ENCODE measurements at places on chromosomes 16 and 17.

- H3K4me3 ChIP-seq: no peak overlapping the region
- H3K27ac ChIP-seq: no peak overlapping the region
Measured at GRCh38 chr17:43952351-43952723, 1.4 kb downstream of the PYY start.

- H3K27me3 ChIP-seq: no peaks in the 10 kb centered on the region
- no peaks in the 10 kb centered on the region for H3K4me1 ChIP-seq
- peaks cover 26% of the 10 kb centered on the region for H3K36me3 ChIP-seq
- no peak for DNase-seq
Measured at GRCh38 chr17:1533661-1534325, 17.4 kb upstream of the INPP5K start.

- H3K36me3 ChIP-seq: peaks cover 28% of the 10 kb centered on the region
- no peaks in the 10 kb centered on the region for H3K27me3 ChIP-seq
- DNase-seq: no peak
- no peak overlapping the region for H3K27ac ChIP-seq
- H3K4me1 ChIP-seq: peaks cover 13% of the 10 kb centered on the region
Measured at GRCh38 chr17:67187927-67188326, 57.1 kb downstream of the HELZ start.

DNA sequence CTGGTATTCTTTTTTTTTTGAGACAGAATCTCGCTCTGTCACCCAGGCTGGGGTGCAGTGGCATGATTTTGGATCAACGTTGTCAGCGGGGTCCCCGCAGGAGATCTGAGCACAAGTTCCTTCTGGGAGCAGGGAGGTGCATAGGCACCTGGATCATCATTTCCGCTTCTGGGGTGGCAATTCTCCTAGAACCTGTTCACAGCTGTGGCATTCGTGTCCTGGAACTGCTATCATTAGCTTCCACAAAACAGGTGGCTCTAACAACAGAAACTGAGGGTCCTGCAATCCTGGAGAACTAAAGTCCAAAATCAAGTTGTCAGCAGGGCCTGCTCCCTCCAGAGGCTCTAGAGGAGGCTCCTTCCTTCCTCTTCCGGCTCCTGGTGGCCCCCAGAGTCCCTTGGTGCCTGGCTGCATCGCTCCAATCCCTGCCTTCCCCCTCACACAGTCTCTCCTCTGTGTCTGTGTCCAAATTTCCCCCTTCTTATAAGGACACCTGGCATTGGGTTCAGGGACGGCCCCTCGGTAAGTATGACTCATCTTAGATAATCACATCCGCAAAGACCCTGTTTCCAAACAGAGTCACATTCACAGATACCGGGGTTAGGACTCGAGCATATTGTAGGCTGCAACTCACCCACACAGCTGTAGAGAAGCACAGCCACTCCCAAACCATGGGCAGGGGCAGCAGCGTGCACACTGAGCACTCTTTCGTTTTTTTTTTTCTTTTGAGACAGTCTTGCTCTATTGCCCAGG lies 43.5 kb upstream of the KLHDC4 start:
- no peak for DNase-seq
- peaks cover 52% of the 10 kb centered on the region for H3K4me1 ChIP-seq
- H3K36me3 ChIP-seq: peaks cover 1% of the 10 kb centered on the region
- H3K27ac ChIP-seq: no peak overlapping the region
- no peak overlapping the region for H3K4me3 ChIP-seq
- peaks cover 2% of the 10 kb centered on the region for H3K27me3 ChIP-seq

- H3K27me3 ChIP-seq: peaks cover 32% of the 10 kb centered on the region
- H3K4me3 ChIP-seq: no peak overlapping the region
- H3K4me1 ChIP-seq: no peaks in the 10 kb centered on the region
- no peak for DNase-seq
- H3K36me3 ChIP-seq: no peaks in the 10 kb centered on the region
Measured at GRCh38 chr17:34757106-34757505, 177.7 kb downstream of the TMEM132E start.

GRCh38 chr17:38538906-38539305 lies 66.8 kb downstream of the SRCIN1 start:
- no peaks in the 10 kb centered on the region for H3K36me3 ChIP-seq
- DNase-seq: no peak
- no peaks in the 10 kb centered on the region for H3K4me1 ChIP-seq
- H3K4me3 ChIP-seq: no peak overlapping the region
- H3K27ac ChIP-seq: no peak overlapping the region

DNA sequence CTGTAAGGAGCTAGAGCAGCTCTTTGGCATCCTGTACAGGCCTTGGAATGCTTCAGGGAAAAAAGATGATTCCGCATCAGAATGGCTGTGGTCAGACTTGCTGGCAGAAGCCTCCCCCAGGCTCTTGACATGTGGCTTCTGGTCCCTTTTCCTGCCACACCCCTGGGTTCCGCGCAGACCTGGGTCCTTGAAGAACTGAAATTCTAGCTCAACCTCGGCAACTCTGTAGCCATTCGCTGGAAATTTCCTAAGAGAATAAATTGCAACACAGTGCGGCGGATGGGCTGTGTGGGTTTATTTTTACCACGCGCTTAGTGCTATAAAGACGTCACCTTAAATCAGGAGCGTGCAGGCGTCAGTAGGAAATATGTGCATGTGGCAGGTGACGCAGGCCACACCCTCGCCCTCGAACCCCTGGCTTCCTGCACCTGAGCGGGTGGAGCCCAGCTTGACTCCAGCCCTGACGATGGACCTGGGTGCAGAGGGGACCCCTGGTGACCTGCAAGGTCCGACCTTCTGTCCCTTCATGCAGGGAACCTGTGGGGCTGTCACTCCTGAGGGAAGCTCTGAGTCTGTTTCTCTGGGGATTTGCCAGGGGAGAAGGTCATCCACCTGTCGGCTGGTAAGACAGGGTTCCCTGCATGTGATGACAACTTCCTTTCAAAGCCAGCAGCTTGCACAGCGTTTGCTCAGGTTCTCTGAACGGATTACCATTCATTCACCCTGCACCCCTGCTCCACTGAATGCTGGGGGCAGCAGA lies 46.3 kb downstream of the METRNL start:
- no peaks in the 10 kb centered on the region for H3K36me3 ChIP-seq
- no peak for DNase-seq
- H3K4me1 ChIP-seq: peaks cover 25% of the 10 kb centered on the region
- peak overlapping the region; percentile 21 for H3K4me3 ChIP-seq
- H3K27me3 ChIP-seq: peaks cover 43% of the 10 kb centered on the region

DNA sequence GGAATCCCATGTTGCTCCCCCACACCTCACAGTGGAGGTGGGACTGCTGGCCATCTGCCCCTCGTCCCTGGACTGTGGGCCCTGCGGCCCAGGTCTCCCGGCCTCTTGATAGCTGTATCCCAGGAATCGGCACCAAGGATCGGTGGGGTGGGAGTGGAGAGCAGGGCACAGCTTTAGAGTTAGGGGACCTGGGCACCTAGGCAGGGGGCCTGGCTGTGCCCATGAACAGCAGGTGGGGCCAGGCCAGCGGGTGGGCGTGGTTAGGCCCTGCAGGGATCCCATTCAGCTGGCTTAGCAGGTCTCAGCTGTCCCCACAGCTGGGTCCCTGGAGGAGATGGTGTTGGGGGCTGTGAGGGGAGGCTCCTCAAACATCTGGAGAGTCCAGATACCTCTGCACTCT lies 49.2 kb downstream of the SREBF1 start:
- H3K4me3 ChIP-seq: no peak overlapping the region
- no peak overlapping the region for H3K27ac ChIP-seq
- H3K36me3 ChIP-seq: no peaks in the 10 kb centered on the region
- H3K4me1 ChIP-seq: peaks cover 26% of the 10 kb centered on the region
- DNase-seq: no peak
- H3K27me3 ChIP-seq: peaks cover 2% of the 10 kb centered on the region

GRCh38 chr17:29214215-29215146 lies 32.2 kb upstream of the CRYBA1 start:
- peaks cover 2% of the 10 kb centered on the region for H3K27me3 ChIP-seq
- H3K36me3 ChIP-seq: no peaks in the 10 kb centered on the region
- H3K4me3 ChIP-seq: no peak overlapping the region
- DNase-seq: no peak
- peaks cover under 1% of the 10 kb centered on the region for H3K4me1 ChIP-seq

GRCh38 chr16:88905563-88905962 lies 39.1 kb upstream of the PABPN1L start:
- no peaks in the 10 kb centered on the region for H3K4me1 ChIP-seq
- H3K27me3 ChIP-seq: no peaks in the 10 kb centered on the region
- no peaks in the 10 kb centered on the region for H3K36me3 ChIP-seq
- peak; percentile 19 for DNase-seq

DNA sequence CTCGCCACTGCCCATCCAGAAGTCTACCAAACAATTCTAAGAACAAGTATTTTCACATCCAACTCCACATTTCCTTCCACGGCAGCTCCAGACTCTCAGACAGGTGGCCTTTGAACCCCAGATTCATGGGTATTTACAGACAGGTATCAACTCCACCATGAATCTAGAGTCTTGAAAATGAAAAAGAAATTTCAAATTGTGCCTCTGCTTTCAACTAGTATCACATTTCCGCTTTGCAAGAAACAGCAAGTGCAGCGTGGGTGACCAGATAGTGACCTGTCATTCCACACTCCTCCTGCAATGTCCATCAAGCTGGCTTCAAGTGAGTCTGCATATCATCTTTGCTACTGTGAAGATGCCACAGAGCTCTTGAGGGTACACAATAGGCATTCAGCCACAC lies 232.4 kb upstream of the RPL38 start:
- no peak overlapping the region for H3K27ac ChIP-seq
- H3K4me1 ChIP-seq: no peaks in the 10 kb centered on the region
- no peak for DNase-seq
- peaks cover 24% of the 10 kb centered on the region for H3K27me3 ChIP-seq
- H3K4me3 ChIP-seq: no peak overlapping the region
- no peaks in the 10 kb centered on the region for H3K36me3 ChIP-seq

DNA sequence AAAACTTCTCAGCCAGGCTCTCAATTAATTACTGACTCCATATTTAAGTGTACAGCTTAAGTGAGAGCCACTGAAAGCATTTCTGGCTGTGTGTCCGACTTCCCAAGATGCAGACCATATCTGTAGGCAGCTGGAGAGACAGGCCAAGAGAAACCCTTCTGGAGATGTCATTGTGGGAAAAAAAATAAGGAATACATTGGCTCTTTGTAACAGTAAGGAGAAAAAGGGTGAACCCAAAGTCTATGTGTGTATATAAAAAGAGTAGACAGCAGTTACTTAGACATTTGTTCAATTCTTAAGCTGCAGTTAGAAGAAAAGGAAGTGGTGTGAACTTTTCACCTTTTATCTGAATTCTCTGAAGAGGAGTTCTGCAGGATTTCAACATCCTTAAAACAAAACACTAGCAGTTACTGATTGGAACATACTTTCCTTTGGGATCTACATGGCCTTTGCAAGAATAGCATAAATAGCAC lies 21.7 kb downstream of the FAM117A start:
- H3K4me1 ChIP-seq: peaks cover 93% of the 10 kb centered on the region
- H3K36me3 ChIP-seq: peaks cover 9% of the 10 kb centered on the region
- DNase-seq: no peak
- no peaks in the 10 kb centered on the region for H3K27me3 ChIP-seq

GRCh38 chr17:78493450-78493849 lies 83.7 kb downstream of the DNAH17 start:
- no peak for DNase-seq
- no peaks in the 10 kb centered on the region for H3K27me3 ChIP-seq
- no peaks in the 10 kb centered on the region for H3K36me3 ChIP-seq
- no peak overlapping the region for H3K4me3 ChIP-seq

DNA sequence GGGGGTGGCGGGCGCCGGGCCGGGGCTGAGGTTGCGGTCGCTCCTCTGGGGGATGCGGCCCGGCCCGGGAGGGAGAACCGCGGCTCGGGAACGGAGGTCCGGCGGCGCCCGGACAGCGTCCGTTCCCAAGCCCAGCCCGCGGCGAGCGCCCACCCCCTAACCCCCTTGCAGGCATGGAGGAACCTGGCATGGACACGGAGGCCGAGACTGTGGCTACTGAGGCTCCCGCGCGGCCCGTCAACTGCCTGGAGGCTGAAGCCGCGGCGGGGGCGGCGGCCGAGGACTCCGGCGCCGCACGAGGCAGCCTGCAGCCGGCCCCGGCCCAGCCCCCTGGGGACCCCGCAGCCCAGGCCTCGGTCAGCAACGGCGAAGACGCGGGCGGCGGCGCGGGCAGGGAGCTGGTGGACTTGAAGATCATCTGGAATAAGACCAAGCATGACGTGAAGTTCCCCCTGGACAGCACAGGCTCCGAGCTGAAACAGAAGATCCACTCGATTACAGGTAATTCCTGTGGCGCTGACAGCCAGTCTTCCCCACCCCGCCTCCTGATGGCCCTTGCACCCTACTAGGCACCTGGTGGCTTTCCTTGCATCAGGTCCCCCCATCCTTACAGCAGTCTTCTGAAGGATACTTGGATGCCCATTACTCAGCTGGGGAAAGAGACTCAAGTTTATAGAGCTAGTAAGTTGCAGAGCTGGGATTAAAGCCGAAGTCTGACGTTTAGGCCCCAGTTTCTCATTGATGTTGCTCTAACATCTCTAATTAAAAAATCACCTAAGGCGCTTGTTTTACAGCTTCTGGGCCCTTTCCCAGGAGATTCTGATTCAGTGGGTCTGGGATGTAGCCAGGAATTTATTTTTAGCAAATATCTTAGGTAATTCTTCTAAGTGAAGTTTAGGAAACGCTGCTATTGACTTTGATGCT lies 514 bp downstream of the UBFD1 start:
- H3K27me3 ChIP-seq: no peaks in the 10 kb centered on the region
- H3K27ac ChIP-seq: peak overlapping the region; percentile 96
- peak overlapping the region; percentile 92 for H3K4me3 ChIP-seq
- H3K36me3 ChIP-seq: peaks cover 26% of the 10 kb centered on the region
- peak; percentile 23 for DNase-seq

GRCh38 chr17:14308636-14308964 lies 7.7 kb downstream of the HS3ST3B1 start:
- H3K36me3 ChIP-seq: peaks cover 23% of the 10 kb centered on the region
- H3K27me3 ChIP-seq: no peaks in the 10 kb centered on the region
- no peak for DNase-seq
- H3K4me1 ChIP-seq: peaks cover 69% of the 10 kb centered on the region
- H3K27ac ChIP-seq: peak overlapping the region; percentile 73

DNA sequence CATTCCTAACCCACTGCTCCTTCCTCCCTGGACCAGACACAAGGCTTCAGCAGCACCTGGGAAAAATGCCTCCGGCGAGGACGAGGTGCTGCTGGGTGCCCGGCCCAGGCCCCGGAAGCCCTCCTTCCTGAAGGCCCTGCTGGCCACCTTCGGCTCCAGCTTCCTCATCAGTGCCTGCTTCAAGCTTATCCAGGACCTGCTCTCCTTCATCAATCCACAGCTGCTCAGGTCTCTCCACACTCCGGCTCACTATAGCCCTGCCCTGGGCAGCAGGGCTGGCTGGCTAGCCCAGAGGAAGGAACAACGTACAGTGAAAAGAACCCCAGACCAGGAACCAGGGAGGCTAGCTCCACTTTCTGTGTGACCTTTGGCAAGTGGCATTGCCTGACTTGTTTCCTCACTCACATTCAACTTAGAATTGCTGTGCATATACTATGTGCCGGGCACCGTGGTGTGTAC lies 26.2 kb downstream of the ABCC3 start:
- H3K27me3 ChIP-seq: no peaks in the 10 kb centered on the region
- no peak for DNase-seq
- H3K36me3 ChIP-seq: no peaks in the 10 kb centered on the region
- H3K4me3 ChIP-seq: no peak overlapping the region
